Hypothalamus (tissue), 51 donors: ENCODE measurements at places on chromosomes 6 and 20.

- no peak for DNase-seq
These were observed 25.9 kb upstream of the GTSF1L start for GRCh38 chr20:43752561-43753301.

GRCh38 chr20:57262301-57262700 lies 4.1 kb downstream of the BMP7 start:
- no peak for DNase-seq

- DNase-seq: peak; percentile 6
These were observed 47.5 kb downstream of the RALGAPA2 start for GRCh38 chr20:20664795-20665589.

GRCh38 chr20:5596401-5597193 lies 153.6 kb upstream of the SHLD1 start:
- no peak for DNase-seq

DNA sequence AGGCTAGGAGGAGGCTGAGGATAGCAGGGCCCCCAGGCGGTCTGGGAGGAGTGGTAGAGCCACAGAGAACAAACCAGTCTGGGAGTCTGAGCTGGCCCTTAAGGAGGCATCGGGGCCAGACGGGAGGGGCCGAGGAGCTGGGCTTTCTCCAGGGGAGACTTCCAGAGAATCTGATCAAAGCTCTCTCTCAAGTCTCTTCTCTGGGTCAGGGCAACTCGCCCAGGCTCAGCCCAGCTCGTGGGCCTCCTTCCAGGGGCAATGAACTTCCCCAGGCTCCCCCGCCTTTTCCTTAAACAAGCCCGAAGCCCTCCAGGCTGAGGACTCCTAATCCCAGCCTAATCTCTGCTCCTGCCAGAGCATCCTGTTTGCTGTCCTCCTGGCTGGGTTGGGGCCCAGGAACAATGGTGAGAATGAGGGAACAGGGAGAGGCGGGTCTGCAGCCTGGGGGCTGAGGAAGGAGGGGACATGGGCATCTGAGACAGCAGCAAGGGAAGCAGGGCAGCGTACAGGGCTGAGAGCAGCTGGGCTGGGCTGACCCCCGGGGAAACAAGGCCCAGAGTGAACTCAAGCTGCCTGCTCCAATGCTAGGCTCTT lies 173.6 kb downstream of the ANKRD60 start:
- DNase-seq: peak; percentile 62

DNA sequence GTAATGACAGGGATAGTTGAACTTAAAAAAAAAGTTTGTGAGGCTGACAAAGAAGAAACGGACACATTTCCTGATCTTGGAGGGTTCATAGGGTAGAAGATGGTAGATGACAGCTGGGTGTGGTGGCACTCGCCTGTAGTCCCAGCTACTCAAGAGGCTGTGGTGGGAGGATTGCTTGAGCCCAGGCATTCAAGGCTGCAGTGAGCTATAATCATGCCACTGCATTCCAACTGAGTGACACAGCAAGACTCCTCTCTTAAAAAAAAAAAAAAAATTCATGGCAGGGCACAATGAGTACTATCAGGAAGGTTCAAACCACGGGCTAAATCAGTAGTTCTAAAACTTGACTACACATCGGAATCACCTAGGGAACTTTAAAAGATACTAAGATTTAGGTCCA lies 2.0 kb upstream of the MICA start:
- DNase-seq: no peak

DNA sequence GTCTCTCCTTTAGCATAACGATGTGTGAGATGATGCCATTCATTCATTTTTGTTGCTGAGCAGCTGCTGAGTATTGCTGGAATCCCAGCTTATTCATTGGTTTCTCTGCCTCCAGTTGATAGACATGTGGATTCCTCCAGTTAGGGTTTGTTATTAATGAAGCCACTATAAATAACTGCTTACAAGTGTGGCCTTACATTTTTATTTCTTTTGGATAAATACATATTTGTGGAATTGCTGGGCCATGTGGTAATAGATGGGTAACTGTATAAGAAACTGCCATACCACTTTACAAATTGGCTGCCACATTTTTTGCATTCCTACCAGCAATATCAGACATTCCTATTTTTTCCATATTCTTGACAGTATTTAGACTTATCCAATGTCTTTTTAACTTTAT lies 2.6 kb upstream of the HLA-B start:
- no peak for DNase-seq
